Suppressor macrophage (primary cell): ENCODE measurements at places on chromosomes 7 and 10.

DNA sequence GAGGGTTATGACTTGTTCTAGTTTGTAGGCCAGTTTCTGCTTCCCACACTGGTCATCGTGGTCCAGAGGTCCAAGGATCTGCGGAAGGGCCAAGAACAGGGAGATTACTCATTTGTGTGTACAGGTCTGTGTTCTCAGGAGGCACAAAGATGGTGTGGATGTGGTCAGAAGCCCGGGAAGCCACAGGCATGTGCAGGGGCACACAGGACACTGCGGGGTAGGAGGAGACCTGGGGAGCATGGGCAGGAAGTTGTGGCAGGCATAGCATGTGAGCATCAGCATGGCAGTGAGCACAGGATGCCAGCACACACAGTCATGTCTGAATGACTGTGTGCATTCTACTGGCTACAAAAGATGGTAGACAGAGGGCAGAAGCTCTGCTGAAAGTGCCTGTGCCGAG lies 445.8 kb downstream of the PLXNA4 start:
- no peak for DNase-seq

DNA sequence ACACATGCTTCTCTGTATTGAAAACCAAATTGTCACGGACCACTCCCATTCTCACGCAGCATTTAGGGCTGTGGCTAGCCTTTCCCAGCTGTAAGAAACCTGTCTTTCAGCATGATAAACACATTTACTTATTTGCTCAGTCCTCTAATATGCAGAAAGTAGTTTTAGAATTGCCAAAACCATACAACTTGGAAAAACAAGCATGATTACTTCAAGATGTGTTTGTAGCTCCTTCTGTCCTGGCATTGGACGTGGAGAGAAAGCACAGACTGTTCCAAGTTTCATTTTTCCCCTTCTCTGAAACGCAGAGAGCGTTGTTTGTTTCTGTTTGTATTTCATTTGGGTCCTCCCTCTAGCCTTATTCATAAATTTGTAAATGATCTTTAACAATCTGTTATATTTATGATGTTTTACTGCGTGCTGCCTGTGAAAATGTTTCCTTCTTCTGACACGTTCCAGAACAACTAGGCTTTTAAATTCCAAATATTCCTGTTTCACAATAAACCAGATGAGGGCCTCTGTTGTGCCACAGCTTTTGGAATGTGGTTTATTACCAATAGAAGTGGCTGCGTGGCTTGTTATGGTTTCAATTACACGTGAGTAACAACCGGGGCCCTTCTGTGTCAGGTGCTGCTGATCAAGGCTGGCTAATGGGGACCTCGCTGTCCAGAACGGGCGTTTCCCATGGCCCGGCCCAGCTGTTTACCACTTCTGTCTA lies 26.1 kb downstream of the MNX1 start:
- no peak for DNase-seq

GRCh38 chr10:28975891-28976531 lies 298.7 kb downstream of the BAMBI start:
- no peak for DNase-seq

DNA sequence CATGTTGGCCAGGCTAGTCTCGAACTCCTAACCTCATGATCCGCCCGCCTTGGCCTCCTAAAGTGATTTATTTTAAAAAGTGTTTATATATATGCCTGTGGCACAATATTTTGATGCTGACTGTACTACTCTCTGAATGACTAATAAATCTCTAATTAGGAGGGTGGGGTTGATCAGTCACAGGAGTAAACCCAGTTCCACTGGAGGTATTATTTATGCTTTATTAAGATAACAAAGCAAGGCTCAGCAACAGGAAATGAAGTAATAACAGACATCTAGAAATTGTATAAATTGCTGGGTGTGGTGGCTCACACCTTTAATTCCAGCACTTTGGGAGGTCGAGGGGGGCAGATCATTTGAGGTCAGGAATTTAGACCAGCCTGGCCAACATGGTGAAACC lies 26.0 kb upstream of the MCU start:
- DNase-seq = no peak

DNA sequence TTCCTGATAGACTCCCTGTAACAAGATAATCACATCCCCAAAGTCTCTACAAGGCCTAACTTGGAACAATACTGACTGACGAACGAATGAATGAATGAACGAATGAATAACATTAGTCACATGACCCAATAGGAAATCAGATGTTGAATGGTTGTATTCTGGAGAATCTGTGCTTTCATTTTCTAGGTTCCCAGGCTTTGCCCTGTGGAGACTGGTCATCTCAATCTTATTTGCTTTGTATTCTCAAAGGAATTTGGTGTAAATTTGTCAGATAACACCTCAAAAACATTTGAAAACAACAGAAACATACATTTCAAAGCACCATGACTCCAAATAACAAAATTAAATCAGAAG lies 69.6 kb upstream of the COL1A2 start:
- no peak for DNase-seq

- DNase-seq = no peak
Measured at GRCh38 chr10:98312822-98313221, 44.8 kb upstream of the LOXL4 start.

DNA sequence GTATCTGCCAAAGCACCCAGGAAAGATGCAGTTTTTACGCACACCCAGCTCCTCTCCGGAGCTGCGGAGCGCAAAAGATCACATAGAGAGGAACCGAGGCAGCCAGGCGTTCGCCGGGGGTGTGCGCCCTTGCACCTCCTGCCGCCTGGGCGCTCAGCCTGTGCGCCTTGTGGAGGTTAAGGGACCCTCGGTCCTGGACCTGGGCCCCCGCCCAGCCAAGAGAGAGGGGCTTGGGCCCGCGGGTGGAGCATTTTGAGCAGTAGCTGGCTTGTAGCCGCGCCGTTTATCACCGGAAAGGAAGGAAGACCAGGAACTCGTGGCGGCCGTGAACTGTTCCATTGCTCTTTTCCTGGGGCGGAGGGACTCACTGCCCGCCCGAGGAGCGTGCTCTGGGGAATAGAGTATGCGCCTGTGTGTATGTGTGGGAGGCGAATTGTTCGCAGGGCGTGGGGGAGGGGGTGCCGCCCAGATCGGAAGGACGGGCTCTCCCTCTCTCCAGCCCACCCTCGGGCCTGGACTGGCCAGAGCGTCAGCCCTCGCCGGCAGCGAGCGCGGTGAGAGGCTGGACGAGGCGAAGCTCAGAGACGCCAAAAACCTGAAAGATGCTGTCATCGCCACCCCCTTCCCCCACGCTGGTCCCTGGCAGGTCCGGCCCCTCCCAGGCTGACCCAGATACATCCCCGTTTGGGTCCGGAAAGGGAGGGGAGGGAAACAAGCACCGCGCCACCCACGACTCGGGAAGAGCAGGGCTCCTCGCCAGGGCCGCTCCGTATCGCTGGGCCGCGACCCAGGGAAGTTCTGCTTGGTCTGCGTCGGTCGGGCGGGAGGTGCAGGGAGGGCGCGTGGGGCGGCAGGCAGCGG lies 1.2 kb upstream of the WNT2 start:
- DNase-seq = no peak

- DNase-seq = no peak
Measured at GRCh38 chr7:139117599-139118233, 8.2 kb upstream of the ZC3HAV1 start.
